Globus pallidus (tissue), 1 donor: ENCODE measurements at places on chromosomes 12 and 14.

GRCh38 chr12:91588874-91589454 is 406.3 kb upstream of the DCN start:
- DNase-seq: no peak

- no peak for DNase-seq
Measured at GRCh38 chr12:111823891-111824290, 18.1 kb upstream of the MAPKAPK5 start.

DNA sequence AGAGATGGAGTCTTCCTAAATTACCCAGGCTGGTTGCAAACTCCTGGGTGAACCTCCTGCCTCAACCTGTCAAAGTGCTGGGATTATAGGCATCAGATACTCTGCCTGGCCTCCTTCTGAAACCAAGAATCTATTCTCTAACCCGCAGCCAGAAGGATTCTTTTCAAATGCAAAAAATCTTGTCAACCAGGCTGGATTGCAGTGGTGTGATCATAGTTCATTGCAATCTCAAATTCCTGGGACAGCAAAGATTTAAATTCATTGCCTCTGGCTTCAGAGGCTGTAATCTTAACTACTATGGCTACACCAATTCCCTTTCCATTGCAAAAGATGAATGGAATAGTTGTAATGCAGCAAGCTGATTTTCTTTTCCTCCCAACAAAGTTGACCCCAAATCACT is 106.3 kb upstream of the TBX3 start:
- DNase-seq: no peak

- no peak for DNase-seq
Measured at GRCh38 chr14:93715279-93715927, 72.9 kb downstream of the PRIMA1 start.

- DNase-seq: no peak
Measured at GRCh38 chr12:66149702-66150398, 19.3 kb upstream of the LLPH start.

DNA sequence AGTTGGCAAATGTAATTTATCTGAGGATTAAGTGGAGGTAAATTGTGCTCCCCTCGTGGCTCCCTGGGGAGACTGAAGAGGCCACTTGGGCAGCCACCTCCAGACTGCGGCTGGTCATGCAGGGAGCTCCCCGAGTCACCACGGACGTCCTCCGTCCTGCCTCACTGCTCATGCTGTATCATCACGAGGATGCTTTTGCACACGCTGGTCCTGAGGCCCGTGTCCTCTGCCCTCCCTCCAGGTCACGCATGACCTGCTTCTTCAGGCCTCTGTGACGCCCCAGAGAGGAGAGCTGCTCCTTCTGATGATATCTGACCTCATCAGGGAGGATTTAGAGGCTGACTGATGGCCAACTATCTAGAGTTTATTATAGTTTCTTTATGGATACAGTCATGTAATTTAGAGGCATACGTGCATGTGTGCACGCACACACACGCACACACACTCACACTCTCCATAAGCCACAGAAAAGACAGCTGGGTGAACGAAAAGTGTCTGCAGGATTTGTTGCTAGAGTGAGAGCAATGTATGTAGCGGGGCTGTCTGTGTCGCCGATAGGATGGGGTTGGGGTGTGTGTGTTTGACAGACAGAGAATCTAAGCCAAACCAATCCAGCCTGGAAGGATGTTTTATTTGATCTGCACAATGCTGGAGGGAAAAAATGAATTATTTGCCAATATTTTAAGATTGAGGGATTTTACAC is 160.0 kb downstream of the ADGRD1 start:
- DNase-seq: no peak

DNA sequence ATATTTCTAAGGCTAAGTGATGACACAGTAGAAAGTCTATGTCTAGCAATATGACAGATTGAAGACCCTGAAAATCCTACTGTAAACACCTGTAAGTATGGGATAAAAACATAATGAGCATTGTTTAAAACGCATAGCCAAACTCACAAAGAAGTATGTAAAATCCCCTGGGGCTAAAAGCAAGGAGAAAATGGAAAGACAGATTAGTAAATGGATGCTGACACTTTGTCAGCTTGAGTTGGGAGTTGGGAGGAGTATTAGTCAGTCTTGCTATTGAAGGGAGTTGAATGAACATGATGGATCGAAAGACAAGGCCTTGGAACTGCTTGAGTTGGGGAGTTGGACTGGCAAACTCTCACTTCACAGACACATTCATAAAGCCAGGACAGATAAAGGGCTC is 79.0 kb upstream of the PRKD1 start:
- no peak for DNase-seq

GRCh38 chr12:6018265-6018664 is 73.2 kb upstream of the ANO2 start:
- DNase-seq: no peak

DNA sequence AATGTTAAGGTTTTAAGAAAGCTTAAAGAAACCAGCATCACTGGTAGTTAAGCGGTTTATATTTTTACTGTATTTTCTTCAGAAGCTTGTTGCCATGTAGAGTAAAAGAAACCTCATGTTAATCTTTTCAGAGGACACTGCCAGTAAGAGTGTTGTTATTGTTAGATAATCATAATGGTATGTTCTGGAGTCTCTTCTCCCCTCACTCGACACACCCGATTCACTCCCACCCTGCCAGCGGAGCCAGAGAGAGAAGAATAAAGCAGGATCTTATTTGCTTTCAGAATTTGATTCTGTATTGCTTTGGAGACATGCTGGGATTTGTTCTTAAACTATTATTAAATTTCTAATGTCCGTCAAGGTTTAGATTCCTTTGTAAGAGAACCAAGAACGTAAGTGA is 113.7 kb downstream of the SAMD4A start:
- no peak for DNase-seq

DNA sequence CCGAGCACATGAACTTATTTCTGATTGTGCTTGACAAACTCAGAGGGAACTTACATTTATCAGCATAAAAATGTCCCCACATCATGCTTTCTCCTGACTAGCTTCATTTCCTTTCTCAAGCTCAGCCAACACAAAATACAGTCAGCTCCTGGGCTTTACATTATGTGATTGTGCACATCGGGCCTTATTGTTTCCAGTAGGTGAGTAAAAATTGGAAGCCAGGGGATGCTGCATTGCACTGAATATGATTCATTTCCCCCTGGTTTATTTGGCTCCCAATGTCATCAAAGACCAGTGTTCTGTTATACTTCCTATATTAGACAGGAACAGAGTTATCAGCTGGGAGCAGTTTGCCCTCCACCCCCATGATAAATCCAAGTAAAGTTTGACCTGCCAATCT is 521.8 kb downstream of the RMST start:
- DNase-seq: no peak

DNA sequence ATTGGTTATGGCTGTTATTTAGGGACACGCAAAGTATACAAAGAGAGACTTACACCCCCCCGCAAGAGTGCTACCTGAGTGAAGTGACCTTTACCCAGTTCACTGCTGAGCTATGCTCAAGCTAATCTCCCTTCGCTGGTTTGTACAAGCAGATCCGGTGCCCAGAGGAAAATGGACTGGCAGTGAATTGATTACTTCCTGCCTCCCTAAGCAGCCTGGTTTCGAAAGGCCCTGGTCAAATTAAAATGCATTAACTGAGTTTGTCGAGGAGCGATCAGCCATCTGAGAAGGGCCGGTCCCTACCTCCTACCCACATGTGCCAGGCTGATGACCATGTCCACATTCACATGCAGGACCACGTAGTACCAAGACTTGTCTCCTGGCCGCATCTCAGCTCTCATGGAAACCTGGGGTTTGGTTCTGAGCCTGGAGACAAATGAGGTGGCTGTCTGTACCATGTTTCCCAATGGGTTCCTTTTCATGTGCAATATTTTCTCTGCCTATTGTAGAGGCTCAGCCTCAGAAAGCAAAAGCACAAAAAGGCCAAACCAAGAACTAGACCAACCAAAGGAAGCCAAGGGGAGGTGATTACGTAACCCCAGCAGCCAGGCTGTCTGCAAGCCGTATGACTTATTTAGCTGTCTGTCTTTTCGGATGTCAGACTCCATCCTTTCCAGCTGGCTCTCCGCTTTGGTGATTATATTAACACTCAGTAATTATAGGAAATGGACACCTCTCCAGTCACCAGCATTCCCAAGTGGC is 284.7 kb upstream of the PWP1 start:
- DNase-seq: peak; percentile 45

GRCh38 chr12:46435625-46436024 is 63.1 kb upstream of the SLC38A2 start:
- no peak for DNase-seq

DNA sequence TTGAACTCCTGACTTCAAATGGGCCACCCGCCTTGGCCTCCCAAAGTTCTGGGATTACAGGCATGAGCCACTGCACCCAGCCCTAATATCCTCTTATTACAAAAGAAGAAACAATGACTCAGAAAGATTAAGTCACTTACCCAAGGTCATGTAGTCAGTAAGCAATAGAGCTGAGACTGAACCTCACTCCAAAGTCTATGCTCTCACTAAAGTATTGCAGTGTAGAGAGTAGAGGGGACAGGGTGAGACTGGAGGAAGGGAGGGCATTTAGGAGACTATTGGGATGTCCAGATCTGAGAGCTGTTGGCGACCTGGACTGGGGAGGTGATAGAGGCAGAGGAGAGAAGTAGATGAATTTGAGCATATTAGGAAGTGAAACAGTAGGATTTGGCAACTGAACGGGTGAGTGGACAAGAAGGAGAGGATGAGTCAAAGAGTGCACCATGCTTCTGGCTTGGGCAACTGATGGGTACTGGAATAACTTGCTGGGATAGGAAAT is 11.8 kb downstream of the P2RX7 start:
- no peak for DNase-seq

- no peak for DNase-seq
Measured at GRCh38 chr14:43503508-43503907, 1003.6 kb downstream of the FSCB start.

- no peak for DNase-seq
Measured at GRCh38 chr12:12705838-12706520, 10.0 kb upstream of the GPR19 start.

DNA sequence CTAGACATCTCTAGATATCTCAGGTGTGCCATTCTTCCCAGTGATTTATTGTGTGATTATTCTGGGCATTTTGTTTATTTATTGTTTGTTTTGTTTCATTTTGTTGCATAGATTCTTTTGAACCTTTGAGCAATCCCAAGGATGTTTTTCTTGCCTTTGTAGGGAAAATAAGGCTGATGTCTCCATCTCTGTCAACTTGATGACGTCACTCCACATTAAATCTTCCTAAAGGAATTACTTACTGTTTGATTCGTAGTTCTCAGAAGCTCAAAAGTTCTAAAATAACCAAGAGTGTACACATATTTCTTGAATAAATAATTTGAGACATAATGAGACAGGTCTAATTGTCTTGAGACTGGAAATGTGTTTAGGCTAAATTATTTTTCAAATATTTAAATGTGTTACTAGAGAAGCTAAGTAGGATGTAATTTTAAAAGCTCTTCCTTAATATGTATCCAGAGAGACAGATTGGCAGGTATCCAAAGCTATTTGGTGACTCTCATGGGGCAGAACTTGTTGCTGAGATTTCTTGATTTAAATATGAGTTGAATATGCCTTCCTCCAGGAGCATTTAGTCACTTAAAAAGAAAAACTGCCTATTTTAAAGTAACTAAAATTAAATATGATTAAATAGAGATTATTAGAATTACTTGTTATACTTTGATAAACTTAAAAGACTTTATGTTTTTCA is 128.7 kb downstream of the CNTN1 start:
- no peak for DNase-seq

DNA sequence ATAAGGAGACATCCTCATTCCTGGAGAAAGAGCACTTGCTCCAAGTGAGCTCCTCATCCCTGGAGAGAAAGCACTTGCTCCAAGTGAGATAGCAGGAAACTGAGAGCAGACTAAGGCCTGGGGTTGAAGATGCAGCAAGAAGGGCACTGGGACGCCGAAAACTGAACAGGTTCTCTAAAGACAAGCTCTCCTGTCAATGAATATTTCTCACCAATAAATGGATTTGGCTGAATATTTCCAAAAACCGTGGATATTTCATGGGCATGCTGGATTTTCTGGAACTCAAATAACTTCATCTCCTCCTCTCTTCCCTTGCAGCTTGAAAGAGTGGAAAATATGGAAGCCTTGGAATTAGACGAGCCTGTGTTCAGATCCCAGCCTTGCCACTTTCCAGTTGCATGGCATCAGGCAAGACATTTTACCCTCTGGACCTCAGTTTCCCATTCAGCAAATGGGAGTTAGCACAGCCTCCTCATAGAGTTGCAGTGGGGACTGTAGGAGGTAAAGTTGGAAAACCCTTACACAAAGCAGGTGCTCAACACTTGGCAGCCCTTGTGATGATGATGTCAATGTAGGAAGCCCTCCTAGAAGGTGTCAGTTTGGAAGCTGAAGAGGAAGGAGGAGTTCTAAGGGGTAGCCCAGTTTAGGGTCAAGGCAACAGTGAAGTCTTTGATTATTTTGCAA is 4.4 kb upstream of the KRT76 start:
- no peak for DNase-seq

DNA sequence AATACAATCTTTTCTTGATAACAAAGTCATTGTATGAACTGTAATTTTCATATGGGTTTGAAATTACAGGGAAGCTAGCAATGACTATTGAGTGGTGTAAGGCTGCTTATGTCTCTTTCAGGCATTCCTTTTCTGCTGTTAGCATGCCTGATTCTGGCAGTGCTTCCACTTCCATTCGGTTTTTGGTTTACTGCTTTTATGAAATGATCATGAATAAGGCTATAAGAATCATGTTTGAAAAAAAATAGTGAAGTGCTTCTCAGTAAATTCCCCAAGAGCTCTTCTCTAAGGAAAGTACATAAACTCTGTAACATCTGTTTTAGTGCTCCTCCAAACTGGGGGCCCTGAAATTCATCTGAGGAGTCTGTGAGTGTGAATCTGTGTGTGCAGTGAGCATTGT is 434.0 kb upstream of the RGS6 start:
- no peak for DNase-seq

- DNase-seq: no peak
Measured at GRCh38 chr14:45650754-45651153, 397.8 kb upstream of the MIS18BP1 start.

DNA sequence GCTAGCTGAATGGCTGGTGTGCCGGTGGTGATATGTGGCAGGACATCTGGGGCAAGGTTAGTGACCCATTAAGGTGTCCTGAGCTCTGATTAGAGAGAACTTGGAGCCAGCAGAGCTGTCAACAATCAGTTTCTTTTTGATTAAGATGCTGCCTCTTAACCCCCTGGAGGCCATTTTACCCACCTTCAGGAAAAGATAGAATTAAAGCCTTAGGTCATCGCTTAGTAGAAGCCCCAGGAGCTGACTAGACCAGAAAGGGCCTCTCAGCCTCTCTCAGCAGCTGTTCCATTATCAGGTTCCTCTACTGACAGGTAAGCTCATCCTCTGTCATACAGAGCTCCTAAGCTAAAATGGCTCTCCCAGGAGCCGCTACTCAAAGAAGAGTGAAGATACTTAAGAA is 339.0 kb downstream of the FUT8 start:
- DNase-seq: no peak

- DNase-seq: no peak
Measured at GRCh38 chr12:12428961-12429657, 72.2 kb downstream of the BORCS5 start.

GRCh38 chr14:22556021-22556989 is 32.7 kb downstream of the DAD1 start:
- no peak for DNase-seq
